ENCODE measurements at places on chromosomes 1 and 21. TPM values are rescaled to one million over a fixed set of nuclear protein-coding genes. Genes with fewer than 3 reads are reported as not detected.

DNA sequence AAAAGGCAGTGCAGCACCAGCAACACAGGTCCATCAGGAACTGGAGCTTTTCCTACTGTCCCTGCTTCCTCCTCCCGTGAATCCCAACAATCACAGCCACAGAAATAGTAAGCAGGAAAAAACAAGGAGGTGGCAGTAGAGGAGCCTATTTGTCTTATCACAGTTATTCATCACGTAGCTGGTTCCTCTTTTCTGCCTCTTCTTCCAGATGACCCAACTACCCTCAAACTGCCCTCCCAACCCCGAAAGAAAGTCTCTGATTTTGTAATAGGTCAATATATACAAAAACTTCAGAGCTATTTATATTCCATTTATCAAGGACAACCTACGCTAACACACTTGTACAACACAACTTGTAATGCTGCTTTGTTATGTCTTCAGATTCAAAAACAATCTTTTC, 21.4 kb downstream of the GNB1 start:
- no peak overlapping the region for H3K27ac ChIP-seq
- H3K36me3 ChIP-seq, result no peaks in the 10 kb centered on the region
- H3K4me3 ChIP-seq, result no peak overlapping the region

Gene ZBTB18
- total RNA-seq, result 10.6 TPM

- H3K4me1 ChIP-seq, result no peaks in the 10 kb centered on the region
- no peak for DNase-seq
- no peak overlapping the region for H3K27ac ChIP-seq
- no peaks in the 10 kb centered on the region for H3K36me3 ChIP-seq
- H3K4me3 ChIP-seq, result no peak overlapping the region
Measured at GRCh38 chr21:36888466-36888865, 78.0 kb downstream of the HLCS start.

DNA sequence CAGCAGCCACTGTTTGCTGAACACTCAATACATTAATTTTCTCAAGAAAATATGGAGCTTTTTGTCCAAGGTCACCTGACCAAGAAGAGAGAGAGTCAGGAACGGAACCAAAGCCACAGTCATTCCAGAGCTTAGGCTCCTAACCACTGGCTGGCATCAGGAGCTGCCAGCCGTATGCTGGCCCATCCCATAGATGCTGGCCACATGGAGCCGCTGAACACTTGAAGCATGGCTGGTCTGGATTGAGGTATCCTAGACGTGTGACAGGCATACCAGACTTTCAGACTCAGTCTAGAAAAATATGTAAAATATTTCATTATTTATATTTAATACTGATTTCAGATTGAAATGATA, 458.7 kb downstream of the MATN1 start:
- H3K4me3 ChIP-seq, result no peak overlapping the region
- H3K27ac ChIP-seq, result no peak overlapping the region
- no peak for DNase-seq
- H3K4me1 ChIP-seq, result no peaks in the 10 kb centered on the region
- no peaks in the 10 kb centered on the region for H3K27me3 ChIP-seq

Gene CHIT1
- not detected for total RNA-seq

- H3K36me3 ChIP-seq, result no peaks in the 10 kb centered on the region
- no peak overlapping the region for H3K27ac ChIP-seq
- no peaks in the 10 kb centered on the region for H3K27me3 ChIP-seq
- H3K4me3 ChIP-seq, result no peak overlapping the region
- H3K4me1 ChIP-seq, result no peaks in the 10 kb centered on the region
- DNase-seq, result no peak
Measured at GRCh38 chr21:31555741-31556191, 103.7 kb upstream of the SOD1 start.

GRCh38 chr1:94468708-94469107, 50.5 kb downstream of the ABCD3 start:
- no peaks in the 10 kb centered on the region for H3K4me1 ChIP-seq
- no peak overlapping the region for H3K4me3 ChIP-seq
- H3K36me3 ChIP-seq, result no peaks in the 10 kb centered on the region
- H3K27ac ChIP-seq, result no peak overlapping the region

Gene TAS1R1
- 0.26 TPM for total RNA-seq

DNA sequence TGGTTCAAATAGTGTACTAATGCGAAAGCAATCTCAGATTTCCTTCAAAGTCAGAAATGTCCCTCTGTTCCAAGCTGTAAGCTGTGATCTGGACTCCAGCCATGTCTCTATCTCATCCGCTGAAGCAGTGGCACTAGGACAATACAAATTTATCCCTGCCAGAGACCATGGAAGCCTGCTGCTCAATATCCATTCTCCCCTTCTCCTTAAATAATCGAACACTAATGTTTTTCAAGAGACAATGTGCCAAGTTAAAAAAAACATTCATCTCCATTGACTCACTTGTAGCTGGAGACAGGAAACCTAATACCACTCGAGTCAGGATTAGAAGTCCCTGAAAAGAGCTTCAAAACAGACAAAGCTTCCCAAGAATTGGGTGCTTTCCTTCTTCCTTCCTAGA, 38.5 kb upstream of the PGBD5 start:
- H3K36me3 ChIP-seq, result no peaks in the 10 kb centered on the region
- no peak overlapping the region for H3K27ac ChIP-seq
- no peak for DNase-seq
- no peaks in the 10 kb centered on the region for H3K4me1 ChIP-seq

Gene IL20
- not detected for total RNA-seq

DNA sequence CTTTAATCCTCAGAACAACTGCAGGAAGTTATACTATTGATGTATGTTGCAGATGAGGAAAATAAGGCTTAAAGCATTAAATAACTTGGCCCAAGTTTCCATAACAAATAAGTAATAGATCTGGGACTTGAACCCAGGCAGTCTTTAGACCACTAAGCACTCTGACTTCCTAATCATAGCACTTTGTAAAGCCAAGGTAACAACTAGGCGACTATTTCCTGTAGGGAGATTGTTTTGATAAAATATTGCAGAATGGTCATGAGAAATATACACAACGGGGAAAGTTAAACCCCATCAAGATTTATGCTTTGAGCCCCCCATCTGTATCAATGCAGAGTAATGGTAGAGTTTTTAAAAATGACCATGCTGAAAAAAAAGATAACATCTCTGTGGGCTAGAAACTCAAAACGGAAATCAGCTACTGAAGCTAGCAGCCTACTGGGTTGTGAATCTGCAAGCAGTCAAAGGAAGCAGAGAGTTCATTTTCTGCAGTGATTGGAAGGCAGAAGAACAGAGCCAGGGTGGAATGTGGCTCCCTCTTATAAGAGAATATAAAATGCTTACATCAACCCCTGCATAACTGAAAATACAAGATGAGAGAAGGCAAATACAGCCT, 111.2 kb upstream of the OLIG2 start:
- H3K4me1 ChIP-seq, result no peaks in the 10 kb centered on the region
- no peaks in the 10 kb centered on the region for H3K27me3 ChIP-seq
- H3K27ac ChIP-seq, result no peak overlapping the region

DNA sequence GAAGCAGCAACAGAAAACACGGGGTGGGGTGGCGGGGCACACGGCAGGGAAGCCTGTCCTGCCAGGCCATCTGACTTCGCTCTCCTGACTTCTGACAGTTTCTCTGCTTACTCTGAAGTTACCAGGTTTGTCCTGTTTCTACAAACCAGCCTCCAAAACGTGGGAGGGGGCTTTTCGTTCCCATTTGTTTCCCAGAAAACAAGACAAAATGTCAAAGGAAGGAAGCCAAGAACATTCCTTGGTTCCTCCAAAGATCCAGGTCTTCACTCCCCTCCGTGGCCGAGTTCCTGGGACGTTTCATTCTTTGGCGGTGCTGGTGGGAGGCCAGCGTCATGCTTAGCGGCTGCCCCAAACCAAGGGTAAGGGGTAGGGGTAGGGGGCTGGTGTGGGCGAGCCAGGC, 49.6 kb downstream of the MEGF6 start:
- H3K27ac ChIP-seq, result no peak overlapping the region
- H3K4me1 ChIP-seq, result no peaks in the 10 kb centered on the region
- no peak overlapping the region for H3K4me3 ChIP-seq
- H3K36me3 ChIP-seq, result no peaks in the 10 kb centered on the region
- DNase-seq, result no peak

- no peaks in the 10 kb centered on the region for H3K27me3 ChIP-seq
- H3K4me3 ChIP-seq, result peak within 1 kb of the TSS; percentile 69
- no peaks in the 10 kb centered on the region for H3K36me3 ChIP-seq
Measured at GRCh38 chr1:166838766-166839599, at the start of gene POGK. TSS of gene POGK (plus strand) at chr1:166839475. CDS start at chr1:166840957, 1,482 bp downstream.

- H3K36me3 ChIP-seq, result no peaks in the 10 kb centered on the region
- H3K27me3 ChIP-seq, result no peaks in the 10 kb centered on the region
- no peak overlapping the region for H3K27ac ChIP-seq
- no peak for DNase-seq
- no peak overlapping the region for H3K4me3 ChIP-seq
- H3K4me1 ChIP-seq, result no peaks in the 10 kb centered on the region
Measured at GRCh38 chr1:68225781-68226180, 6.5 kb downstream of the WLS start.

GRCh38 chr1:2115702-2116341, 65.6 kb downstream of the PRKCZ start:
- H3K27me3 ChIP-seq, result no peaks in the 10 kb centered on the region
- no peaks in the 10 kb centered on the region for H3K36me3 ChIP-seq
- no peak overlapping the region for H3K4me3 ChIP-seq
- no peak for DNase-seq
- H3K4me1 ChIP-seq, result no peaks in the 10 kb centered on the region

DNA sequence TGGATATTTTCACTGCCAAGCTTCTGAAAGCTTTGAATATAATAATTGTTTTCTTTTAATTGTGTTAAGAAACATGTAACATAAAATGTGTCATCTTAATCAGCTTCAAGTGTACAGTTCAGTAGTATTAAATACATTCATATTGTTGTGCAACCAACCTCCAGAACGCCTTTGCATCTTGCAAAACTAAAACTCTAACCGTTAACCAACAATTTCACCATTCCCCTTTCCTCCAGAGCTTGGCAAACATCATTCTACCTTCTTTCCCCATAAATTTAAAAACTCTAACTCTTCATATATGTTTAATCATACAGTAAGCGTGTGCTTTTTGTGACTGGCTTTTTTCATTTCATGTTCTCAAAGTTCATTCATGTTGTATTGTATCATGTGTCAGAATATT, 2.1 kb downstream of the MNDA start:
- peak overlapping the region; percentile 0 for H3K4me3 ChIP-seq
- no peaks in the 10 kb centered on the region for H3K4me1 ChIP-seq
- H3K27me3 ChIP-seq, result no peaks in the 10 kb centered on the region
- DNase-seq, result no peak
- no peak overlapping the region for H3K27ac ChIP-seq
- H3K36me3 ChIP-seq, result no peaks in the 10 kb centered on the region

Gene TFF2
- total RNA-seq, result not detected

GRCh38 chr1:40782371-40782956, 1.1 kb upstream of the KCNQ4 start:
- no peak overlapping the region for H3K27ac ChIP-seq
- no peaks in the 10 kb centered on the region for H3K27me3 ChIP-seq
- no peaks in the 10 kb centered on the region for H3K4me1 ChIP-seq
- H3K36me3 ChIP-seq, result no peaks in the 10 kb centered on the region
- H3K4me3 ChIP-seq, result no peak overlapping the region

Gene LAX1
- total RNA-seq, result 0.21 TPM

Gene SPRR5
- total RNA-seq, result not detected

DNA sequence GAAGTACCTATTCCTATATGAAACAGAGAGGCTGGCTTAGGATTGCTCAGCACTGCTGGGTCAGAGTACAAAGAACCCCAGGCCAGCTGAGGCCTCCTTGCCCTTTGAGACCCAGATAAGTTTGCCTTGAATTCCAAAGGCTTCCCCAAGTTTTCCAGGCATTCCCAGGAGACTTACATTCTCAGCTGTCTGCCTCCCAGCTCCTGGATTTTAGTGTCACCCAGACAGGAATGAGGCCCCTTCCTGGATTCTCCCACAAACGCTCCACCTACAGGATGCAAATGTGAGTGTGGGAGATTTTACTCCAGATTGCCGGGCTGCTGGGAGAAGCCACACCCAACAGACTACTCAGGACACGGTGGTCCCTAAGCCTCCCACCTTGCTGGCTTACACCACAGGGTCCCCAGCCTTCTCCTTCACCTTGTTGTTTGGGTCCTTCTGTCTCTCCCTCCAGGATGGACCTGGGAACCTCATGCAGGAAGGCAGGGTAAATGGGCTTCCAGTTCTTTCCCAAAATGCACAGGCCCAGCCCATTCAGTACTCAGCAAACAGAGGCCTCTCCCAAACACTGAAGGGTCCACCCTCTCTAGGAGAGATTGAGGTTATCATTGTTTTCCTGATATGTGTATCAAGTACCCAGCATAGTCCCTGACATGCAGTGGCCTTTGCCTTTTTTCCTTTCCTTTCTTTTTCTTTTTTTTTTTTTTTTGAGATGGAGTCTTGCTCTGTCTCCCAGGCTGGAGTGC, 10.6 kb downstream of the RHBG start:
- H3K4me1 ChIP-seq, result no peaks in the 10 kb centered on the region
- no peaks in the 10 kb centered on the region for H3K36me3 ChIP-seq
- no peak overlapping the region for H3K27ac ChIP-seq
- no peak overlapping the region for H3K4me3 ChIP-seq
- DNase-seq, result no peak

DNA sequence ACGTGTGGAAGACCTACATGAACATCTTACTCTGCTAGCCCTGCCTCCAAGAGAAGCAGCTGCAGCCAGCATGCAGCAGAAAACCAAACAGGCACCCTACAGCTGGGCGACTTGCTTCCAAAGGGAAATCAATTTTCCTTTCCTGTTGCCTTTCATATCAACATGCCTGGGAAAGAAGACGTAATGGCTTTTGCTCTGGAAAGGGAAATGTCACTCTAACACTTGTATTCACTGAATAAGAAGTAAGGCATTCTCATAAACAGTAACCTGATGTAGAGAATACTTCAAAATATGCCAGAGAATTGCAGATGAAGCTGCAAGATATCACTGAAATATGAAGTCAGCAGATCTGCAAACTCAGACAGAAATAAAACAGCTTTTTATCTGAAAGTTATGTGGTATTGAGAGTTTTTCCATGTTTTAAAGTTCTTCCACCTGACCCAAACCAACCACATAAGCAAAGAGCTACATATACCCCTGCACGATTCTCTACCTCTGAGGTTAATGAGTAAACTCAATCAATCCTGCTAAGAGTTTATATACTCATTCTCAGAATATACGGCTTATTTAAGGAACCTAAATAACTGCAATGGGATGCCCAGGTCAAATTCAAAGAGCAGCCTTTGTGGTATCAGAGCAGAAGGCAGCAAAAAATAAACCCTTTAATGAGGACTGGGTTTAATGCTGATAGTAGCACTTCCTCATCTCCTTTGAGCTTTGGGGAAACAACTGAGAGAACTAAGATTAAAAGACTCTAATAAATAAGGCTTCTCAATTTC, 150.9 kb downstream of the RERE start:
- H3K4me1 ChIP-seq, result peaks cover 39% of the 10 kb centered on the region
- DNase-seq, result no peak
- no peak overlapping the region for H3K4me3 ChIP-seq
- H3K27ac ChIP-seq, result no peak overlapping the region
- no peaks in the 10 kb centered on the region for H3K36me3 ChIP-seq
- no peaks in the 10 kb centered on the region for H3K27me3 ChIP-seq

Data from right lobe of liver (tissue), 6 donors.